ENCODE measurements at places on chromosomes 4 and X.
A peak's percentile ranks its signal among the peaks of the same experiment; 100 is the strongest.

GRCh38 chrX:74550295-74550802 is 64.1 kb downstream of the RLIM start:
- peak; percentile 76 for DNase-seq

- no peak for DNase-seq
These were observed 93.9 kb downstream of the PHKA2 start for GRCh38 chrX:18890049-18890381.

GRCh38 chrX:69196666-69197065 is 31.4 kb upstream of the PJA1 start:
- DNase-seq, result no peak

DNA sequence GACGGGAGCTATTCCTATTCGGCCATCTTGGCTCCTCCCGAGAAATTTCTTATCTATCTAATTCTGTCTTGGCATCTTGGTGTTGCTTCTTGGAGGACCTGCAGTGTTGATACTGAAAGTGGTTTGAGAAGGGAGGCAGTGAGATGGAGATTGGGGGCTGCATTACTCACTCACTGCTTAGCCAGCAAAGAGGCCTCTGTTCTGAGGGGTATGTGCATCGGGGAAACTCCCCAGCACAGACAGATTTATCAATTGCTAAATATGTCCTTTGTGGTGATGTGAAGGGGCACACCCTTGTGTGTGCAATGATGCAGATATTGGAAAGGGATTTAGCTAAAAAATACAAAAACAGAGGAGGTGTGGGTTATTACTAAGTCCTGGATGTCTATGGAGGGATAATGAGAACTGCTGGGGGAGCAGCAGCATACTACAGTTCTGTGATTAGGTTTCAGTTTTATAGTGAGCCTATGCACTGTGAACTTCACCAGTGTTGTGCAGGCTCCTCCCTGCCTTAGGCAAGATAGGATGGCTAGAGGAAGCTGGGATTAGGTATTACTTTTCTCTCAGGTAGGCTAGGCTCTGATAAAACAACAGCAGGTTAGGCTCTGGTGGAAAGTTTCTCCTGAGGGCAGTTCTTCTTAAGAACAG is 279.0 kb downstream of the HS3ST1 start:
- no peak for DNase-seq

DNA sequence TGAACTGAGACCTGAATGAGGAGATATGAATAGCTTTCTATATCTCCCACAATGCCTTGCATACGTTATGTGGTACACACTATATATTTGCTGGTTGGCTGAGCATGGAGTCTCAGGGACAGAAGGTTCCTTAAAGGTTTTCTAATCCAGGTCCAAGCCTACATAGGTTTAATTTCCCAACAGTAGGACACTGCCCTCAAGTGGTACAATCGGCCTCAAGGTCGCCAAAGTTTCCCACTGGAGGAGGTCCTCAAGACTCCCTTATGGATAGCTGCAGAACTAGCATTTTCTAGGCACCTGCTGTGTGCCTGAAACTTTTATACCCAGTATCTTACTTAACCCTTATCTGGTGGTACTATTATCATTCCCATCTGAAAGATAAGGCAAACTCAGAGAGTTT is 21.0 kb upstream of the EFNB1 start:
- DNase-seq, result no peak

DNA sequence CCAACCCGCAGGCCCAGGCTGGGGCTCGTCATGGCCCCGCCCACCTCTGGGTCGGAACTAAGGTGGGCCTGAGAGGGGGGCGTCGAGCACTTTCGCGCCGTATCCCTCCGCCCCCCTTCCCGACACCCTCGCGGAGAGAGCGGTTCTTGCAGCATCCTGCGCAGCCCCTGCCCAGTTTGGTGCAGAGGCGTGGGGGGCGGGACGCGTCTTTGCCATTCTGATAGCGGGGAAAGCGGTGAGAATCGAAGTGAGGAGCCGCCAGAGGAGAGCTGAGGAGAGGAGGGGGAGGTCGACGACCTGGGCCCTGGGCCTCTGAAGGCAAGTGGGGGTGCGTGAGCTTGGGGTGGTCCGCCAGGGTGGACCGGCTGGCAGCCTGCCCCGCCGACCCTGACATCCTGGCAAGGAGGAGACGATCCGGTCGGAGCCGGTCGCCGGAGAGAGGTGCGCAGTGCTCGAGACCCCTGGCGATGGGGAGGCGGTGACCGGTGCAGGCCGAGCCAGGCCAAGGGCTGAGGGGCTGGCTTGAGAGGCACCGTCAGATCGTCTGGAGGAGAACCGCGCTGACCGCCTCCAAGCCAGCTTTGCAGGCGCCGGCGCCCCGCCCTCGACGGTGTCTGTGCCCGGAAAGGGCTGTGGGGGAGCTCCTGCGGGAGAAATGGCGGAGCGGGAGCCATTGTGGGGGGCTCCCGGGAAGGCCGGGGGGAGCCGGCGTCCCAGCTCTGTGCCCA is 25.5 kb downstream of the GPRASP3 start:
- no peak for DNase-seq

DNA sequence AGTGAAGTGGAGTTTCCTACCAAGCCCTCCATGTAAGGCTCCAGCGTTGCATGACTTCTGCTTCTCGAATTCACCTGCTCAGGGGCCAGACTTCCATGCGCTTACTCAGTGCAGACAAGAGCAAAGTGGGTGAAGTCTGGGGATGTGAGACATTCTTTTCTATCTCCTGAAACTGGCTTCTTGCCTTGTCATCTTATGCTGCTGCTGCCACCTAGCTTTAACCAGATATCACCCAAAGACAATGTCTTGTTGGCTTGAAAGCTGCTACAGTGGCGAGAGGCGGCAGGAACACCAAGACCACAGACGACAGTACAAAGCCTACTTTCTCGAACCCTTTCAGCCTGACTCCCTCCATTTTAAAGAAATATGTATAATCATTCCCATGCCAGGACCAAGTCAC is 103.6 kb upstream of the ADGRG2 start:
- no peak for DNase-seq

DNA sequence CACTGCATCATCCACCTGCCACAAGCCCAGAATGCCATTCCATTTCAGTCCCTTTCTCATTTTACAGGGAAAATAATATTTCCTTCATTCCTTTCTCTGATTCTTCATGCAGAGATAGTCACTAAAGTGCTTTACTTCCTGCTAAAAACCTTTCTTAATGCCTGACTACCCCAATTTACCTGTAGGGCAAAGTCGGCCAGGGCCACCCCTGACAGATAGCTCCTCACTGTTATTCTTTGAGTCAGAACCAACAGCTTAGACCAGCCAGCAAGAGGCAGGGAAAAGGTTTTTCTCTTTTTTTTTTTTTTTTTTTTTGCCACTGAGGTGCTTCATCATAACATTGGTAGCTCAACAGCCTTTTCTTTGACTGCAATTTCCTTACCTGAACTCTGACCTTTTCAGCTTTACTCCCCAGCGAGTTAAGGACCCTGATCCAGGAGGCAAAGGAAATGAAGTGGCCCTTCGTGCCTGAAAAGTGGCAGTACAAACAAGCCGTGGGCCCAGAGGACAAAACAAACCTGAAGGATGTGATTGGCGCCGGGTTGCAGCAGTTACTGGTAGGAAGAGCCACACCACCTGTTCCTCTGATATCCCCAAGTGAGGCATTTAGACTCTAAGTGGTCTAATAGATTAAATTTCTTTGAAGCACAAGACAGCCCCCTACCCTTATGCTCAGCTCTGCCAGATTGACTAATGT is 85.0 kb downstream of the ALPK1 start:
- DNase-seq, result no peak

DNA sequence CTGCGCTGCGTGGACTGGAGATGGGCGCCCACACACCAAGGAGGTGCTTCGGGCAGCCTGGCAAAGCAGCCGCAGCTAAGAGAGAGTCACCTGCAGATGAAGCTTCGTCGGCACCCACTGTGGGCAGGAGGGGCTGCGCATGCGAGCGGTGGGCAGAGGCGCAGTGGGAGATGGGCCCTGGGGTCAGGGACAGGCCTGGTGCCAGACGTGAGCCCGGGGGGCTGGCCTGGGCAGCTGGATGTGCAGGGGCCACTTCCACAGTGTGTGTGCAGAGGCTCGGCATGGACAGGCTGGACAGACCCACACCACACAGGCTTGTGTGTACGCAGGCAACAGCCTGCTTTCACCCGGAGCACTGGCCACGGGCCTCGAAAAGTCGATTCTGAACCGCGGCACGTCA is 18.6 kb downstream of the CTBP1 start:
- no peak for DNase-seq

DNA sequence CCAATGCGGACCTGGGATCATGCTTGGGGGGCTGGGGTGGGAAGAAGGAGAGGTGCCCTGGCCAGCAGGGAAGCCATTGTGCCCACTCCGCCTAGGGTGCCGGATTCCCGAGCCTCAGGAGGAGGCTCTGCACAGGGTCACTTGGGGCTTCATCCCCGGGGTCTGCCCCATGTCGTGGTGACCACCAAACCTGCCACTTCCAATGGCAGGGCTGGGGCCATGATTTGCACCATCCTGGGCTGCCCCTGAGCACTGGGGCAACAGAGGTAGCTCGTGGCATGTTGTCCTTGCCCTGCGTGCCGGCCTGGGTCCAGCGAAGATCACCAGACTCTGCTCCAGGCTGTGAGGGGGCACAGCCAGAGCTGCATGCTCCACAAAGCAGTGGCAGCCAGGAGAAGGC is 71.4 kb upstream of the DCAF12L2 start:
- no peak for DNase-seq

- DNase-seq, result no peak
These were observed 1.4 kb upstream of the CT47C1 start for GRCh38 chrX:119071381-119071780.

DNA sequence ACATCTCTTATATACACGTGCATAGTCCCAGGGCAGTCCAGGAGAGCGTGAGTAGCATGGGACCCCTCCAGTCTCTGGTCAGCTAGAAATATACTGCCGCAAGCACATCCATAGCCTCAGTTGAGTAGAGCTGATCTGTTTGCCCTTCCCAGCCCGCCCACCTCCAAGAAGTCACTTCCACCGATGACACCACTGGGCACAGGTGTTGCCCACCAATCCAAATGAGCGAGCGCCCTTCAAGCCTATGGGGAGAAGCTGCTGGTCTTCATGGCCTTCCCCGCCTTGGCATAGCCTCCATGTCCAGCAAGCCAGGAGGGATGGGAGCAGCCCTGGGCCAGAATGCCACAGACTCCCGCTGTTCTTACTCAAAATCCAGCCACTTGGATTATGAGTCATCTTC is 10.2 kb downstream of the DUSP9 start:
- DNase-seq, result no peak

DNA sequence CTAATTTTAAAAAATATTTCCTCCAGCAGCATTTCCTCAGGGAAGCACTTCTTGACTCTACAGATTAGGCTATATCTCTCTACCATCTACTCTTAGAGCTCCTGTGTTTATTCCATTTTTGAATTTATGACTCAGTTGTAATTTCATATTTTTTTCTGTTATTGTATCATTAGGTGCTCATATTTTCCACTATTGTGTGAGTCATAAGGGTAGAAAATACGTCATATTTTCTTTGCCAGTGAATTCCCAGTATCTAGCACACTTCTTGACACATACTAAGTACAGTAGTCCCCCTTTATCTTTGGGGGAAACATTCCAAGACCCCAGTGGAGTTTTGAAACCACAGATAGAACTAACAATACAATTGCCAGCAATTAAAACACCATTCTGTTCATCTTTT is 431.2 kb downstream of the GASK1B start:
- no peak for DNase-seq

- no peak for DNase-seq
These were observed 155.1 kb upstream of the FGF13 start for GRCh38 chrX:138866643-138867042.

- no peak for DNase-seq
These were observed 68.8 kb upstream of the PPP1R2C start for GRCh38 chrX:42846741-42847140.

- DNase-seq, result no peak
These were observed 2.4 kb downstream of the MOSPD2 start for GRCh38 chrX:14875624-14876023.

- no peak for DNase-seq
These were observed 38.4 kb downstream of the CPLX1 start for GRCh38 chr4:787561-787981.

DNA sequence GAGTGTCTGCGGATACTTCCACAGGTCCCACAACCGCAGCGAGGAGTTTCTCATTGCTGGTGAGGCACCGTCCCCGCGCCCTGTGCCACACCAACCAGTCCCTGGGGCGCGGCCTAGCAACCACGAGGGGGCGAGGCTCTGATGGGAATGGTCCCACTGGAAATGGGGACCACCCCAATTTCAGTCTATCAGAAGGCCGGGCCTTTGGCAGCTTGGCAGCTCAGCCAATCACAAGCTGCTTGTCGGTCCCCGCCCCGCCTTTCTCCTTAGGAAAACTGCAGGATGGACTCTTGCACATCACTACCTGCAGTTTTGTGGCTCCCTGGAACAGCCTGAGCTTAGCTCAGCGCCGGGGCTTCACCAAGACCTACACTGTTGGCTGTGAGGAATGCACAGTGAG is 3.0 kb downstream of the TIMP1 start:
- no peak for DNase-seq

- DNase-seq, result no peak
These were observed 15.8 kb upstream of the VEGFD start for GRCh38 chrX:15399962-15400391.

GRCh38 chr4:53553486-53554210 is 37.6 kb downstream of the LNX1 start:
- no peak for DNase-seq

DNA sequence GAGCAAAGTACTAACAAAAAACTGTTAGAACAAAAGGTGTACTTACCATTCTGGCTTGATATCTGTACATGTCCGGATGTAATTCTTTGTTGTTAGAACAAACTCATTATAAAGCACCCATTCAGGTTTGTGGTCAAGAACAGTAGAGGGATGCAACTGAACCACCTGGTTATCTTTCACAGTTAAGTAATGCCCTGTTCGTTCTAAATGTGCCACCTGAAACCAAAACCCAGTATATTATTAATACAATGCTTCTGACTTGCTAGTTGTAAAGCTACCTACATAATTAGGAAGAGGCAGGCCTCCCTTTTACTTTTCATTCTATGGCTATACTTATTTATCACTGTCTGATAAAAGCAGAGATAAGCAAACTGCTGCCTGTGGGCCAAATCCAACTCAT is 54.8 kb downstream of the DHX15 start:
- no peak for DNase-seq

DNA sequence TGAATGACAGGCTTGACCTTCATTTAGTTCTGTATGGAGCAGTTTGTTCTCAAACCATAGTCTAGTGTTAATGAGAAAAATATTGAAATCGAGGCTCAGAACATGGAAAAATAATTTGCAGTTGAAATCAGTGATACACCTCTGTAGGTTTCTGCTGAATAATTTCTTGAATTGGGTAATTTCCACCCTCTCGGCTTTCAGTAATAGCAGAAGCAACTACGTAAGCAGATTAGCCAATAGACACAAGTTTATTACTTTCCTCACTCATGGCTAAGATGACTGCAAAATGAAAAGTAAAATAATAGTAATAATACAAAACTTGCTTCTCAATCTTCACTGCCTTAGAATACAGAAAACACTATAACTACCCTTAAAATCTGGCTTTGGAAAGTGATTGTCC is 46.0 kb downstream of the USP38 start:
- no peak for DNase-seq

DNA sequence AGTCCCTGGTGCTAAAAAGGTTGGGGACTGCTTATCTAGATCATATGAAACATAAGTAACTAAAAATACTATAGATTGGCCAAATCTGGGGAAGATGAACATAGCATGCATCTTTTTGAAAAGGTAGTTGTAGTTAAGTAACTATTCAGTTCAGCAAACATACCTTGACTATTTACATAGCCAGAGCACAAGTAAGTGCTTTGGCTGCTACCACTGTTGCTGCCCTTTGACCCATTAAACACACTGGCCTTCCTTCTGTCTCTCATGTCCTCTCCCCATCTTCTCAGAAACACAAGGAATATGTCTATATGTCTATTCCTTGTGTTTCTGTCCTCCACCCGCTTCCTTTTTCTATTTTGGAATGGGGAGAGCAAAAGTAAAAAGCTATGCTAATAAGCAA is 87.9 kb upstream of the SPRY1 start:
- DNase-seq, result no peak
